Occipital lobe (tissue), 3 donors: ENCODE measurements at places on chromosomes 11 and 22. TPM values are rescaled to one million over a fixed set of nuclear protein-coding genes. Genes with fewer than 3 reads are reported as not detected.

Gene SMIM35
- total RNA-seq, result not detected

- DNase-seq, result peak; percentile 74
Observed at GRCh38 chr11:112797648-112798293, 163.4 kb upstream of the NCAM1 start.

DNA sequence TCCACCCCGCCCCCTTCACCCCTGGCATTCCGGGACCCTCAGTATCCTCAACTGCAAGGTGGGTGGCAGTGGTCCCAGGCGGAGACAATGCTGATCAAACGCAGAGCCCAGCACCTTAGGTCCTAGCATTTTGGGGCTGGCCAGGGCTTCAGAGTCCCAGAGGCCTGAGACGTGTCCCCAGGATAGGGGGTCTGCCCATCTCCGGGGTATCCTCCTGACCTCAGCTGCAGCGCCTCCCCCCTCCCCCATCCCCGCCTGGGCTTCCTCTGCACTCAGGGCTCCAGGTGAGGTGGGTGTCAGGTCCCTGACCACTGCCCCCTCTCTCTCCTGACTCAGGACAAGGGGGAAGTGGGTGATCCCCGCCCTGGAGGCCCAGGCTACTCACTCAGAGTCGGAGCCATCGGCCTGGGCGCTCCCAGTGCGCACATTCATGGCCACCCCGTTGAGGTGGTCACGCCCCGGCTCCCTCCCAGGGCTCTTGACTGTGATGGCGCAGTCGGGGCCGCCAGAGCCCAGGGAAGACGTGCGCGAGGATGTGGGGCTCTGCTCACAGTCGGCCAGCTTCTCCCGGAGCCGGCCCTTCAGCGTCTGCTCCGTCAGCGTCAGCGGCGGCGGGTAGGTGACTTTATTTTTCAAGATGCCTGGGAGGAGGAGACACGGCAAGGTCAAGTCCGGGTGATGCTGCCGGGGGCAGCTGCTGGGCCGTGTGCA is 28.3 kb downstream of the TRMU start:
- DNase-seq, result no peak

Gene CD248
- 1.1 TPM for total RNA-seq

GRCh38 chr11:914747-915501 is 4.3 kb upstream of the CHID1 start:
- no peak for DNase-seq

- no peak for DNase-seq
Observed at GRCh38 chr22:40534379-40535188, 101.9 kb downstream of the MRTFA start.

DNA sequence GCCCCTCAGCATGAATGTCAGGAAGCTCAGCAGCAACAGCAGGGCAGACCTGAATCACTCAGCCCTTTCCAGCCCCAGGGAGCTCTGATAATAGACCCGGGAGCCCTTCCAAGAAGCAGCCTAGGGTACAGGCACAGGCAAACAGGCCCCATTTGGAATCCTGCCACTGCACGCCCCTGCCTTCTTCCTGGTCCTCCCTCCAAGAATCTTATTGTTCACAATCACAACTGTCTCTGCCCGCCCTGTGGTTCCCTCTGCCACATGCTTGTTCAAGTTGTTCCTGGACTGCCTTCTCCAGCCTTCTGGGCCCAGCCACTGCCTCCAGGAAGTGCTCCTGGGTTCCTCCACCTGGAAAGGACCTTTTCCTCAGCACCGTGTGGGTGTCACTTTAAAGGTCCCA is 54.6 kb downstream of the LRRC32 start:
- no peak for DNase-seq

Gene TESMIN
- 0.94 TPM for total RNA-seq

DNA sequence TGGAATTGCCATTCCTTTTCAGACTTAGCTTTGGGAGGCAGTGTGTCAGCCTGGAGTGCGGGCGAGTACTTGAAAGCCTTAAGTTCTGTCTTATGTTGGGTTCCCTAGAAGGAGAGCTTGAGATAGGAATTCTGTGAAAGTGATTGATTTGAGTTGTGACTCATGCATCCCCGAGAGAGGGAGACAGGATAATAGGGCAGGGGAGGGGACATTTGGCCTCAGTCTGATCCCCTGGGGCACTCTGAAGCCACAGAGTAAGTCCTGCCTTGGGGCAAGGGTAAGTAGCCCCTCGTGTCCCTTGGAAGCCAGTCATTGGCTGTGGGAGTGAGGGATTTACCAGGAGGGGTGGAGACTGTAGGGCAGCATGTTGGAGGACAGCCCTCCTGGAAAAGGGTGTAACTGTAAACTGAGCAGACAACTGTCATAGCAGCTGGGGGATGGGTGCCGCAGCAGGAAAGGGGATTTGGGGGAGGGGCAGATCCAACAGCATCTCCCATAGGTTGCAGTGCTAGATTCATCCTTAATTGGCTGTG is 44.0 kb downstream of the KIAA1671 start:
- no peak for DNase-seq

Gene CHADL
- 2.8 TPM for total RNA-seq

- no peak for DNase-seq
Observed at GRCh38 chr11:2086239-2087040, 52.7 kb downstream of the IGF2 start.

- no peak for DNase-seq
Observed at GRCh38 chr22:27952091-27952490, 33.0 kb upstream of the PITPNB start.

- DNase-seq, result no peak
Observed at GRCh38 chr11:92744929-92745585, 224.4 kb upstream of the MTNR1B start.

DNA sequence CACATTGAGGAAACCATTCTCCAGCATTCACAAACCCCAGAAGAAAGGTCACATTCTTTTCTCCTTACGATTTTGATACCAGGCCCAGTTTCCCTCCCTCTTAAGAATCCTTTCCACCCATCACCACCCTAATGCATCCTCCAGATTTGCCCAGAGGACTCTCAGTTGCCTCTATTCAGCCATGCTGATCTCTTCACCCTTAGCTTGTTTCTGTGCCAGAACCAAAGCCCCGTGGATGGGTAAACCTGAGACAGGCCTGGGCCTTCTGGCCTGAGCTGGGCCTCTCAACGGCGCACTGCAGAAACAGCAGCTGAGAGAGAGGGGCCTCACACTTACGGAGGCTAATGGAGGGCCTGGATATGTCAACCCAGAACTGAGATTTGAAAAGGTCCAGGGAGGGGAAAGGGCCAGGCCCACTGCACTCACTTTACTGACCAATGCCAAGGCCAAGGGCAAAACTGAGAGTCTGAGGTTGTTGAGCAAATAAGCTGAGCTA is 32.2 kb upstream of the OAF start:
- DNase-seq, result no peak

DNA sequence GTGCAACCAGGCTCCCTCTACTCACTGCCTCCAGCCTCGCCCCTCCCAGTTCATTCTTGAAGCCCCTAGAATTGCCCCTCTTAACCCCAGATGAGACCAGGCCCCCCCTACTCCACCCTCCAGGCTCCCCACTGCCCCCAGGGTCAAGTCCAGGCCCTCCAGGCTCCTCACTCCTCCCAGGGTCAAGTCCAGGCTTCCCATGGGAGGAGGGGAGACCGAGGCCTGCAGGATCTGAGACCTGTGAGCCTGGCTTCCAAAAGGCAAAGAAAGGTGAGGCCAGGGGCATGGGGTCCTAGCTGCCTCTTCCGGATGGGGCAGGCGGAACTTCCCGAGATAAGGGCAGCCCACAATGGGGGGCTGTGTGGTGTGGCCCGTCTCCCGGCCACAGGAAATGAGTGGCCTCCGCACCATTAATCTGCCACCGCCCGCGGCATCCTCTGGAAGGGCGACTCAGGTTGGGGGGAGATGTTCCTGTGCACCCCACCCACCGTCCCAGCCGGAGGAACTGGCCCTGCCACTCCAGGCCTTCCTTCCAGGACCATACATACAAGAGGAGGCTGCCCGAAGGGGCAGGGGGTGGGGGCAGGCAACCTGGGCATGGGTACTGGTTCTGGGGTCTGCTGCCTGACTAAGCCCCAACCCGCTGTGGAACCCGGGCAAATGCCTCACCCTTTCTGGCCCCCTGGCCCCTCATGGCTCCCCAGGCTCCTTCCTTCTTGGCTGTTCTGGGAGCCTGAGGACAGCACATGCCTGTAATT is 35.1 kb upstream of the WNT11 start:
- no peak for DNase-seq

- no peak for DNase-seq
Observed at GRCh38 chr11:87740968-87741367, 434.3 kb downstream of the RAB38 start.

GRCh38 chr11:130189492-130190210 is 30.1 kb downstream of the ST14 start:
- no peak for DNase-seq
